Smooth muscle cell of trachea (primary cell): ENCODE measurements at places on chromosomes 11 and 22. TPM values are rescaled to one million over a fixed set of nuclear protein-coding genes. Genes with fewer than 3 reads are reported as not detected.

The SERPIND1 gene
- 0.17 TPM in 1 of 2 replicates, not detected in the other for total RNA-seq

The SLC5A12 gene
- total RNA-seq = not detected in 2 replicates

The PRG3 gene
- not detected in 2 replicates for total RNA-seq

The PRODH gene
- total RNA-seq = 0.17 TPM in 1 of 2 replicates, not detected in the other

The CHRDL2 gene
- not detected in 2 replicates for total RNA-seq

The TMA7B gene
- not detected in 2 replicates for total RNA-seq
